Ureter (tissue), 1 donor: ENCODE measurements at places on chromosomes 6 and 20.

DNA sequence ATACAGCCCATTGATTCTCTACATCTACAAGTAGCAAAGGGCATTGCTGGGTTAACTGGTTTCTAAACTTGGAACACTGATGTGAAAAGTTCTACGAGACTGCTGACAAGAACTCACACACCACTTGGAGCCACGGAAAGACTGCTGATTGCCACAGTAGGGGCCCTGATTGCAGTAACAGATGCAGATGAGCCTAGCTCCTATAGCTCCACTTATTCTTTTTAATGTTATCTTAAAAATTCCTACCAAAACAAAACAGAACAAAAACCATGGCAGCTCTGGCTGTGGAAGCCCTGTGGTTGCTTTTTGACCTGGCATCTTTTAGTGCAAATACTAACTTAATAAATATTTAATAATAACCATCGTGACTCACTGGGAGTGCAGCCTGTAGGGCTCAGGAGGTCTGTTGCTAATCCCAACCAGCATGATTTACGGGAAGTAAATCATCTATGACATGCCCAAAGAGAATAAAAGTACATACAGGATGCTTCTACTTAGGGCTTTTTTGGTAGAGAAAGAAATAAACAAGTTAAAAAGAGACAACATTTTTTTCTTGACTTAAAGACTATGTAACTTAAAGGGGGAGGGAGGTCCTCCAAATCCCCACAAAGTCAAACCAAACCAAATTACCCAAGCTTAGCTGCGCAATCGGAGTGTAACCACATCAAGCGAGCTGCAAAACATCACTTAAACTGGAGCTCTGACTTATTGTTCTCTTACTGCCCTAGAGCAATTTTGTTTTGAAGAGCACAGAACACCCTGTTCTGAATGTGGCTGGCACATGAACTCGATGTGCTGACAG is 87.2 kb downstream of the FKBP5 start:
- DNase-seq: peak; percentile 62

GRCh38 chr20:44075191-44075949 is 111.6 kb downstream of the JPH2 start:
- peak; percentile 34 for DNase-seq

- DNase-seq: no peak
Observed at GRCh38 chr6:44926556-44926955, 401.6 kb upstream of the RUNX2 start.

GRCh38 chr20:5504061-5504739 is 187.4 kb upstream of the PROKR2 start:
- DNase-seq: peak; percentile 57

GRCh38 chr20:62761759-62762131 is 34.5 kb upstream of the MRGBP start:
- no peak for DNase-seq

DNA sequence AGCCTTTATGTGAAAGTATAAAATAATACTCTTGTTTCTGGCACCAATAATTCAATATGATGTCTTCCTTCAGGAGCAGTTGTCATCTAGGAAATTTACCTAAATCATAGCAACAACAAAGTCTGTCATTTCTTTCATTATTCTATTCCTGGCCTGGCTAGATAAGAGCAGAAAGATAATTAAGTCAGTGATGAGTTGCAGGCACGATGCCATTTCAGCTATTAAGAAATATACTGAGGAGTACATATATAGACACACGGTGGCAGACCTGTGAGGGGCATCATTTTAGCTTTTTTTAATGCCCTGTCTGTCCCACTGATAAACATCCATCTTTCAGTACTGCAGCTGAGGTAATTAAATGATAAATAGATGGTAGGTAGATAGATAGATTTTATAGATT is 756.1 kb upstream of the EPHA7 start:
- DNase-seq: no peak

- no peak for DNase-seq
Observed at GRCh38 chr6:165895421-165896165, 232.6 kb upstream of the PDE10A start.

DNA sequence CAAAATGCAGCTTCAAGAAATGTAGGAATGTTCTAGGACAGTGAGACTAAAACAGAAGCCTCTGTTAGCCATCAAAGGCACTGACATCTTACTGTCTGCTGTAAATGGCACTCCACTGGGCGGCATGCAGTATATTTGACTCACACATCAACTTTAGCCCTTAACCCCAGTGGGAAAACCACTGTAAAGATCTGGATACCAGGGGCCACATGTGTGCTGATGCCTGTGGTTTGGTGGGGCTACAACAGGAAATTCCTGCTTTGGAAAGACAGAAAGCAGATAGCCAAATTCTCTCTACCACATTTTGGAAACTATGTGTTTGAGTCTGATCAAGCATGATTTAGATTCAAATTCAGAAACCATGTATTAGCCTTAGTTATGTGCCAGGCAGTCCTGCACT is 4.3 kb downstream of the PFDN4 start:
- no peak for DNase-seq

GRCh38 chr6:8337147-8337546 is 98.2 kb downstream of the SLC35B3 start:
- no peak for DNase-seq

DNA sequence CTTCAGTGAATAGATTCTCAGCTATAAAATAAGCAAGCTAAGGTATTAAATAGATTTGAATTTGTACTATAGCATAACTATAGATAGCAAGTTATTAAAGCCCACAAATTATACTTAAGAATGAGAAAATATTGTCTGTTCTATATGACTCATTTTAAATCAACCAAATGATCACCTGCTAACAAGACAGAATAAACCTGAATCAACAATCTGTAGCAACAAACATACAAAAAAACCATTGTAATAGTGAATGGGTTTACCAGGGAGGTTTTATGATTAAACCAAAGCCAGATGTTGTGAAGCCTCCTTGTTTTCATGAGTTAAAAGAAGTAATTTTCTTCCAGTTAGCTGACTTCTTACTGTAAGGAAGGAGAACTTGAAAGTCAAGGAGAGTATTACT is 71.9 kb upstream of the HTR1B start:
- no peak for DNase-seq

GRCh38 chr20:62708591-62709536 is at the start of gene NTSR1:
Gene NTSR1 (plus strand): TSS chr20:62708836. CDS start chr20:62709208, 372 bp downstream.
- DNase-seq: no peak

DNA sequence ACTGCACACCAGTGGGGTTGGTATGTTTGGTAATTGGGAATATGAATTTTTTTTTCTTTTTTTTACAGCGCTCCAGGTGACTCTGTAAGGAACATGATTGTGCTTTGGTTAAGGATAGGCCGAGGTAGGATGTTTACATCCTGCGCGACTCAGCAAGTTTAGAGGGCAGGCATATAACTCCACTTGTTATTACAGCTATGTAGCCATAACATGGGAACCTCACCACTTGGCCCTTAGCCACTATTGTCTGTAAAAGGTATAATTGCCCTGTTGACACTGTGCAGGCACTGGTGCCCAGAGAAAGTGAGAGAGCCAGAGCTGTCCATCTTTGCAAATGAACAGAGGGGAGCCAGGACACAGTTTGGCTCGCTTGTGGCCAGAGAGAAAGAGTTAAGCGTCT is 172.9 kb downstream of the MCHR2 start:
- no peak for DNase-seq

- DNase-seq: no peak
Observed at GRCh38 chr20:49644980-49645565, 68.6 kb downstream of the B4GALT5 start.

DNA sequence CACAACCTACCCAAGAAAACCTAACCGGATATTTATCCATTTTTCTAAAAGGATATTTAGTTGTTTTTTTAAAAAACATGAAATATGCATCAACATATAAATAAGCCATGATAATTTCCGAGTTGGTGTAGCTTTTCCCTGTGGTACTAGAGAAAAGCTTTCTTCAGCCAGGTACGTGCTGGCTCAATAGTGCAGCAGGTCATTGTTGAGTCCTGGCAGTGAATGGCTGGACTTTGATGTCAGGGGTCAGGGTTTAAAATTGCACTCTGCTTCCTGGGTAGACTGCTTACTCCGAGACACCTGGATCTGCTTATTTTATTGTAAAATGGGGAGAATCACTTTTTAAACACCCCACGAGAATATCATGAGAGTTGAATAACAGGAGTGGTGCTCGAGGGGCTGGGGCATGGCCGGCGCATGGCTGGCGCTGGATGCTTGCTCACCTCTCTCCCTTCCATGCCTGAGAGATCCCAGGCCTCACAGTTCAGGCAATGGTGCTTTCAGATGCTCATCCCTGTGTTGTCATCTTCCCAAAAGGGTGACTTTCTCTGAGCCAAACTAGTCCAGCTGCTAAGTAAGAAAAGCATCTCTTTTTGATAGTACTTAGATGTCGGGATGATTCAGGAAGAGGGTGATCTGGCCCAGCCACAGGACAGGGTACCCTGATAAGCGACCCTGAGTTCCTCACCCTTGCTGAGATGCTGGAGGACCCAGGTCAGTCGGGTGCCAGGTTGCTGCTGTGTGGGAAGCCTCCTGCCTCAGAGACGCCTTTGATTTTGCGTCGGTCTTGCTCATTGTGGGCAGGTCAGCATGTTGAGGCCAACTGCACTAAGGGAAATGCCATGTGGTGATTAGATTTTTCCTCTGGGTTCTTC is 269.1 kb upstream of the FOXQ1 start:
- DNase-seq: no peak

GRCh38 chr6:13528232-13528631 is 40.8 kb upstream of the GFOD1 start:
- no peak for DNase-seq

- DNase-seq: no peak
Observed at GRCh38 chr20:8912096-8912495, 156.8 kb upstream of the PLCB4 start.

GRCh38 chr6:143575440-143575839 is 63.9 kb upstream of the FUCA2 start:
- DNase-seq: peak; percentile 67

DNA sequence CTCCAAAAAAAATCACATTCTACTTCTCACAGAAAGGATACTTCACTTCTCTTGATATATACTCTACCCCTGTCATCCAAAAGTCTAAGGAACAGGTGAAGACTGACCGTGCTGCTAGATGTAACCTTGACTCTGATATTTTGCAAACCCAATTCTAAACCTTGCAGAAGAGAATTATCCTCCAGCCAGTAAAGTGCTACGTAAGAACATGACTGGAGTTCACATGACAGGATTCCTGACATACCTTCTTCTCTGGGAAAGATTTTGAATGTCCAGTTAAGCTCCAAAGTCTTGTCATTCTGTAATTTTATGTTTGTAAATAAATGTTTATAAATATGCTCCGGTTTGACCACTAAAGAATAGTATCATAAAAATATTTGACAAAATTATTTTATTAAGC is 35.8 kb downstream of the BTBD9 start:
- no peak for DNase-seq

- no peak for DNase-seq
Observed at GRCh38 chr6:38262609-38263008, 377.1 kb downstream of the BTBD9 start.

GRCh38 chr6:36769183-36769675 is 70.0 kb downstream of the CPNE5 start:
- no peak for DNase-seq

DNA sequence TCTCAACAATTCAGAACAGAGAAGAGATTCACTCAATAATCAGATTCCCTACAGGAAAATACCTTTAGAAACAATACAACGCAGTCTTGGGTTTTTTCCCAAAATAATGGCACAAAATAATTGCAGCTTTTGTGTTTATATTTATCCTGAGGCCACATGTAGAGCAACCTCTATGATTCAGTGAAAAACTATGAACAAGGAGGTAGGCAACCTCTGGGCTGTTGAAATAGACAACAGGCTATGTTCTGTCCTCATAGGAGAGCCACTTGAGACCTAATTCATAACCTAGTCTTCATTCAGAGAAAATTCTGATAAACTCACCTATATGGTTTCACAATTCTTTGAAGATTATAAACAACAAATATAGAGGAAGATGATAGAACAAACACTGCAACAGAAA is 118.3 kb downstream of the KHDC1L start:
- DNase-seq: no peak

DNA sequence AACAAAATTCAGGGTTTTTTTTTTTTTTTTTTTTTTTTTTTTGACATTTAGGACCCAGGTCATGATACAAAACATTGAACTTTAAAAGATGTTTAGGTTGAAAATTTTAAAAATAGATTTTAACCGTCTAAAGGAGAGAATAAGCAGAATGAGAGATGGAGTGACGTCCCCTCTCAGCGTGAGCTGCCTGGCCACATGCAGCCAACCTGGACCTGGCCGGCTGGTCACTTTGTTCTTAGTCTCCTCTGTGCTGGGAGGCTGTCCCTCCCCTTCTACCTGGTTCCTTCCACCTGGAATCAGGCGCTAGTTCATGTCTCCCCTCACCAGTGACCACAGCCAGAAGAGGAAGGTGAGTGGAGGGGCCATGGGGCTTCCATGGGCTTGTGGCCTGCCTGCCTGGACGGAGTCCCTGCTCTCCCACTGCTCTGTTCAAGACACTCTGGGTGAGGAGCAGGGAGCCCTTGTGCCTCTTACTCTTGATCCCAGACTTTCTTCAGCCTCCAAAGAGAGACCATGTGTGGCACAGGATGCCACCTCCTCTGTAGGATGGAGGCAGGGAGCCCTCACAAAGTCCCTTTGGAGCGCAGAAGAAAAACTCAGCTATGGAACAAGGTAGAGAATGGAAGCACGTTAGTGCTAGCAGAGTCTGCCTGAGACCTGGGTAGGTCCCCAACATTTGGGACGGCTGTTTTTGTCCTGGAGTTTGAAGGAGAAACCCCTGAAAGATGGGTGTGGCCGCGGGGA is 31.7 kb downstream of the IRF4 start:
- DNase-seq: no peak
